Cortex of kidney (tissue), 1 donor: ENCODE measurements at places on chromosomes 13 and 19.

- DNase-seq, result no peak
These were observed 1.2 kb downstream of the SLC27A1 start for GRCh38 chr19:17471410-17472125.

DNA sequence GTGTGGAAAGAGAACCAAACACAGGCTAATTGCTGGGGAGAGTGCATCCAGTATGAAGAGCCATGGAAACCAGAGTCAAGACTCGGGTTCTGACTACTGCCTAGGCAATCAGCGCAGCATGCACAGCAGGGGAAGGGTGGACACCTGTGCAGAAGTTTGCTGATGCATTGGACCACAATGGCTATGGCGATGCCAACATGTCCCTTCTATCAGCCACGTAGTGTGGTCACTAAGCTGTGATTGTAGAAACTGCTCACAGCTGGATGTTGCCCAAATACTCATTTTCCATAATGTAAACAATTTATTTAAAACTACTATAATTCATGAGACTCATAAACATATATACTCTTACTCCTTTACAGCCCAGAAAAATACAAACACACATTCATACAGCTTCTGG, 1718.2 kb downstream of the EFNB2 start:
- no peak for DNase-seq

GRCh38 chr19:33840783-33841182, 44.1 kb downstream of the KCTD15 start:
- DNase-seq, result no peak

DNA sequence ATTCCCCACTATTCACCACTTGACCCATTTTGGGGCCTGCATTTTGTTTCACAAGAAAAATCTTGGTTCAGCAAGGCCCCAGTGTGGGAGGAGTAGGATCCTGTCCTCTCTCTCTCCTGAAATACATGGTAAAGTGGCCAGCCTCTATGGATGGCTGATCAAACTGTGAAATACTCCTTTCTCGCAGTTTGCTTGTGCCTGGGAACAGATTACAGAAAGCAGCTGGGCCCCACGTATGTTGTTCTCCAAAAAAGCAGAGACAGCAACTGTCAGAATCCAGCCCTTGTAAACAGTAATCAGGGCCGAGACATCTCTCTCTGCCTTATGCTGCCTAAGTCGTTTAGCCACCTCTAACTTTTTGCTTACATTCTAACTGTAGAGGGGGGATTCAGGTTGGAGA, 61.0 kb upstream of the RAP2A start:
- no peak for DNase-seq

- DNase-seq, result no peak
These were observed 41.3 kb downstream of the FLT3 start for GRCh38 chr13:28058866-28059613.

DNA sequence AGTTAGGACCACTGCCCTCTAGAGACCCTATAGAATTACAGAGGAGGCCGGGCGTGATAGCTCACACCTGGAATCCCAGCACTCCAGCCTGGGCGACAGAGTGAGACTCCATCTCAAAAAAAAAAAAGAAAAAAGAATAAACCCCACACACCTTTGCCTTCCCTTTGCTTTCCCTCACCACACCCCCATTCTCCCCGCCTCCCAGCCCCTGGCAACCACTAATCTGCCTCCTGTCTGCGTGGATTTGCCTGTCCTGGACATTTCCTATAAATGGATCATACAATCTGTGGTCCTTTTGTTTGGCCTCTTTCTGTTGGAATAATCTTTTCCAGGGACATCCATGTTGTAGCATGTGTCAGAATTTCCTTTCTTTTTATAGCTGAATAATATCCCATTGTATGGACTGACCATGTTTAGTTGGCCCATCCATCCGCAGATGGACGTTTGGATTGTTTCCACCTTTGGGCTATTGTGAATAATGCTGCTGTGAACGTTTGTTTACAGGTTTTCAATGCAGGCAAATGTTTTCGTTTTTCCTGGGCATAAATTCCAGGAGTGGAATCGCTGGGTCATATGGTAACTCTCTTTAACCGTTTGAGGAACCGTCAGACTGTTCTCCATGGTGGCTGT, 15.3 kb downstream of the NACC1 start:
- no peak for DNase-seq

DNA sequence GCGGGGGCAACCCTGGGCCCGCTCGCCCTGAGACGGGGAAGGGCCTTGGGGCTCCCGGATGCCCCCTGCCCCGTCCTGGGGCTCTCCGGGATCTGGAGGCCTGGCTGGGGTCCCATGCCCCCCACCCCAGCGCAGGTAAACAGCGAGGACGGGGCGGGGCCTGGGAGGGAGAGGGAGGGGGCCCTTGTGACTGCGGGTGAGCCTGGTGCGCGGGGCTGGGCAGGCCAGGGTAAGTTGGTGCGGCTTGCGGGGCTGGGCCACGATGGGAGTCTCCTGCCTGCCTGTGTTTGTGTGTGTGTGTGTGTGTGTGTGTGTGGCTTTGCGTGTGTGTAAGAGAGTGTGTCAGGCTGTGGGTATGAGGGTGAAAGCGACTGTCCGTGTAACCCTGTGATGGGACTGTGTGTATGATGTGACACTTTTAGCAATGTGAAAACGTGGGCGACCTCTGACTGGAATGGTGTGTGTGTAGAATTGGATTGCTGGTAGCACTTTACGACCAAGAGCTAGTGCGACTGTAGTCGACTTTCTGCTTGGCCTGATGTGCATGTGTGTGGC, 426 bp downstream of the KLC3 start:
- no peak for DNase-seq
